Esophagus squamous epithelium (tissue), 5 donors: ENCODE measurements at places on chromosomes 6 and 20.

GRCh38 chr6:75483136-75483952 lies 10.3 kb downstream of the FILIP1 start:
- DNase-seq, result no peak

DNA sequence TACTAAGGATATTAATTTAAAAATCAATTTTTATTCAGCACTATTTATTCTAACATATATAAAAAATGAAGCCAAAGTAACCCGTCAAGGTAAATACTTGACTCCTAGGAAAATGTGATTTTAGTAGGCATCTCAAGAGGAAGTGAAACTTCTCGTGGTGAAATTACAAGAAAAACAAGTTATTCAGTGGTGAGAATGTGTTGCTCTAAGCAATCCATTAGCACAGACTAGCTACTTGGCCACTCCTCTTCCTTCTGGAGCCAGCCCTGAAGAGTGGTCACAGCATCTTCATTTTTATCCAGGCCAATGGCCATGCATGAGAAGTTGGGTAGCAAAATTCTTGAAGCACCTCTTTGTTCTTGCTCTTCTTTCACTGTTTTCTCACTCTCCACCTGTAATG lies 40.4 kb upstream of the GFRAL start:
- no peak for DNase-seq

- DNase-seq, result no peak
Observed at GRCh38 chr6:143953922-143954321, 54.1 kb downstream of the PLAGL1 start.

DNA sequence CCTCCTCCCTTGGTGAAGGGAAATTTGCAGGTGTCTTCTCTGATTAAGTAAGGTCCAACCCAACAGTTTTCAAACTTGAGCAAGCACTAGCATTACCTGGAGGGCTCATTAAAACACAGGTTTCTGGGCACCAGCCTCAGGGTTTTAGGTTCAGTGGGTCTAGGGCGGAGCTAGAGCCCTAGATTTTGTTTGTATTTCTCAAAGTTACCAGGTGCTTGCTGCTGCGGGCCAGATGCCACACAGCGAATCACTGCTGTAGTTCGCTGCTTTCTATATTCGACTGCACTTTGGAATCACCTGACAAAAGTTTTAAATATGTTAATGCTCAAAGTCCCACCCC lies 869 bp downstream of the COL21A1 start:
- no peak for DNase-seq

- no peak for DNase-seq
Observed at GRCh38 chr6:38853236-38853635, 138.1 kb downstream of the DNAH8 start.

GRCh38 chr20:49659056-49659455 lies 54.6 kb downstream of the B4GALT5 start:
- DNase-seq, result no peak

DNA sequence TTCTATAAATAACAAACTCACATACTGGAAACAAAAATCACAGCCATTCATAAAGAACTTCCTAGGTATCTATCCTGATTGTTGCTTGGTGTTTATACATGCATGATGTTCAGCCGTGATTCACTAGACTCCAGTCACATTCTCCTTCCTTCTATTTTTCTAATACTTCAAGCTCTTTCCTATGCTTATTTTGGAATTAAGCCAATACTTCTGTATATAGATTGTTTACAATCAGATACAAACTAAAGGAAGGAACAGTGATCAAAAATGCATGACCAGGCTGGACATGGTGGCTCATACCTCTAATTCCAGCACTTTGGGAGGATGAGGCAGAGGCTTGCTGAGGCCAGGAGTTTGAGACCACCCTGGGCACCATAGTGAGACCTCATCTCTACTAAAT lies 377.5 kb upstream of the IRAK1BP1 start:
- no peak for DNase-seq

DNA sequence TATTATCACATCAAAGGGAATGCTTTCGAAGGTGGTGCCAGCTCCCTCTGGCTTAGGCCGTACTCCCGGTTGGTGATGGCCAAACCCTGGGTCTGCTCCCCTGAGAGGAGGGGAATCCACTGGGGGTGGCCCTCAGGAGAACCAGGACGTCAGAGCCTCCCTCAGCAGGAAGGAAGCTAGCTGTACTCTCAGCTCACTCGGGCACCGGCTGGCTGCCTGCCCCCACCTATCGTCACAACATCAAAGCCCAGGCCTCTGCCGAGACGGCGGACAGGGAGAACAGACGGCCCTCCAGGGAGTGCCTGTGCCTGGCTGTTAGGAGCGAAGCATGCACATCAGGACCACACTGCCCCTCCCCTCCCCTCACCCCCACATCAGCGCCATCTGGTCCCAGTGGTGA lies 9.2 kb upstream of the PGC start:
- no peak for DNase-seq

GRCh38 chr6:16725145-16725864 lies 36.0 kb downstream of the ATXN1 start:
- DNase-seq, result no peak

GRCh38 chr6:124868481-124868880 lies 93.8 kb upstream of the RNF217 start:
- no peak for DNase-seq

DNA sequence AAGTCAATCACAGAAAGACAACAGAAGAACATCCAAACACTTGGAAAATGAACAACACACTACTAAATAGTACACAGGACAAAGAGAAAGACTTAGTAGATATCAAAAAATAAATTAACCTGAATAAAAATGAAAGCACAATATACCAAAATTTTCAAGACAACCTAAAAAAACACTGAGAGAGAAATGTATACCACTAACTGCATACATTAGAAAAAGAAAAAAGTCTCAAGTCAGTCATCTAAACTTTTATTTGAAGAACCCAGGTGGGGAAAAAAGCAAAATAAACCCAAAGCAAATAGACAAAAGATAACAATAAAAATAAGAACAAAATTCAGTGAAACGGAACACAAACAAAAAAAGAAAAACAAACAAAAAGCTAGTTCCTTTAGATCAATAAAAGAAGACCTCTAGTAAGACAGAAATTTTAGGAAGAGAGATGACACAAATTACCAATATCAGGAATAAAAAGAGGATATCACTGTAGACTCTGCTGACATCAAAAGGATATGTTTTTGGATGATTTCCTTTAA lies 172.8 kb downstream of the TRIM27 start:
- DNase-seq, result no peak

DNA sequence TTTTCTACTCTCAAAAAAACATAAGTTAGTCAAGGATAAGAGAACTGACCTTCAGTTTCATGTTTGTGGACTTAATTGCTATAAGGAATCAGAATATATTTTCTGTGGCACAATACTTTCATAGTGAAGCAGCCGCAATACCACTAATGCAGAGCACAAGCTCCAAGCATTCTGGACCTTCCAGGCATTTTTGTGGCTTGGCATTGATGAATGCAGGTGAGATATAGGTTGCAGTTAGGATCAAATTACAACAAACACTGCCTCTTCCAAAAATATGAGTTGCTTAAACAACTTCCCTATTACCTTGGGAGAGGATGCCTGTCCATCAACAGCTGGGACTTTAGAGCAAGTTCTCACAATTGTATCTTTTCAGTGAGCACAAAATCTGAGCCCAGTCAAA lies 162.8 kb upstream of the RSPO3 start:
- DNase-seq, result no peak

DNA sequence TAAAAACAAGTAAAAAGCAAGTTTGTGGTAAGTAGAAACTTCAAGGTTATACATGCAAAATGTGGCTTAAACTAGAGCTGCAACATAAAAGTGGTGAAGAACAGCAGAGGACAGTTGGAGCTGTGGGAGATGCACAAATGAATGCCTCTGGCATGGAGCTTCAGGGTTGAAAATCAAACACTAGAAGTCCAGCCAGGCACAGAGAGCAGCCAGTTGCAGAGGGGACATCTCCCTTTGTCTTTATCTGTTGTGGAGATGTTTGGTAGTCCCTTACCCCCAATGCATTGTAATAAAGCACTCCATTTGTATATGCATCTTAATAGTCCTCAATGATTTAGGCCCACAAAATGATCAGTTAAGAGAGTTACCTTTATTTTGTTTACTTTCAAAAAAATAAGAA lies 73.1 kb upstream of the C20orf144 start:
- no peak for DNase-seq

- no peak for DNase-seq
Observed at GRCh38 chr6:617456-618100, 39.3 kb downstream of the HUS1B start.

DNA sequence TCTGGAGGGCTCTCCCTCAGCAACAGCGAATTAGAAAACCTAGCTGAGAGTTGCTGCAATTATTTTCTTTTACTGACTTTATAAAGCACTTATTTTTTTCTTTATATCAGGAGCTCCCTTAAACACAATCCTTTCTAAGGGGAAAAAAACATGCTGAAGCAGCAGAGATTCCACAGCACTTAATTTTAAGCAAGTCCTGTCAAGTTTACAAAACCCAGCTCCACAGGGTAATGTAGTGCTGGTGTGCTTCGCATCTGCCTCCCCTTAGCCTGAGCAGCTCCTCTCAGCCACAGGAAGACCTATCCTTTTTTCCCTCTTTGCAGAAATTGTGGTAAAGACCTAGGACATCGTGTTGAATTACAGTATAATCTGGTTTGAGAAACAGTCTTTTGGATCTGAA lies 208.1 kb upstream of the SYNDIG1 start:
- DNase-seq, result no peak

DNA sequence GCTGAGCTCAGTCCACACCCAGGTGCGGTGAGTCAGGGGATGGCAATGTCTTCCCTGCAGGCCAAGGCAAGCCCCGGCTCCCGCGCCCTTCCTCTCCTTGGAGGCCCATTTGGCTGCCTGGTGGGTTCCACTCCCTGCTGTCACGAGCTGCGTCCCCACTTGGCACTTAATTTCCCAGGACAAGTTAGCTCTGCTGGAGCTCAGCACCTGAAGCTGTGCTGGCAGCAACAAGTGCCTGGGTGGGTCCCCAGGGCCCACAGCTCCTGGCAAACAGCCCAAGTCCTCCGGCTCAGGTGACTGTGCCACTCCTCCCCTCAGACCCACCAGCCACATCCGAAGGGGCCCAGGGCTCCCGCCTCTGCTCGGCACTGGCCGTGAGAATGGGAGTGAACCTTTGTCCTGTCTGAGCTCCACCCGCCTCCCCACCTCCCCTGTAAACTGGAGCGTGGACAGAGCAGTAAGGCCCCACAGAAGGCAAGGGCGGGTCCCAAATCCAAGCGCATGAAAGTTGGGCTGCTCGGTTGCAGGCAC lies 16.9 kb downstream of the LAMA5 start:
- no peak for DNase-seq
